ENCODE measurements at places on chromosomes 6 and 20.

GRCh38 chr6:131945971-131946370, 5.2 kb downstream of the CCN2 start:
- DNase-seq, result no peak

GRCh38 chr20:3869839-3870634, 19.1 kb upstream of the PANK2 start:
- DNase-seq, result no peak

DNA sequence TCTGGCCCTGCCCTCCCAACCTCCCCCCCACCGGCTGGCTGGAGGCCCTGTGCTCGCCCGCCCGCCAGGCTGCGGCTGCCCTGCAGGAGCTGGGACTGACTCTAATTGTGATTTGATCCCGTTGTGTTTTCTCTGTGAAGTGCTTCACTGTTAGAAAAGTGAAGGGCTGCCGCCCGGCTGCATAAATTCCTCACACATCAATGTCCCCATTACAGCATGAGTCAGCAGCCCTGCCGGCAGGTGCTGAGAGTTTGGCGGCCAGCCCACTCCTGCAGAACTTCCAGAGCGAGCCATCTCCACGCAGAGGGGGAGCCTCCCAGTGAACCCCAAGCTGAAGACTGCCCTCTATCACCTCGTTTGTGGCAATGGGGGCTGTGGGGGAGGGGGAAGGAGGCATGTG, 137.9 kb downstream of the DLL1 start:
- DNase-seq, result no peak

DNA sequence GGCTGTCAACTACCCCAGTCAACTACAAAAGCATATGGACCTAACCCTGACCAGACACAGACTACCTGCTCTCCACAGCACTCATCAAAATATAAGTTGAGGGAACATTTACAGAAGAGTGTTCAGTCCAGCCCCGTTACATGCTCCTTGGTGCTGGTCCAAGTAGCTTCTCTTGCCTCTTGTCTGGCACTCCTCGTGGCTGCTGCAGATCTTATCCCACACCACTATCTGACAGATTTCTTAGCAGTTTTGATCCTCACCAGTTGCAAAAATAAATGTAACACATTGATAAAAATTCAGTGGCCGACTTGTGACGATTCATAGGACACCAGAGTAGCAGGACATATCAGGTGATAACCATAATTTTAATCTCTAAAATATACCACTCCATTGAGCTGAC, 30.6 kb downstream of the FASTKD5 start:
- DNase-seq, result no peak

DNA sequence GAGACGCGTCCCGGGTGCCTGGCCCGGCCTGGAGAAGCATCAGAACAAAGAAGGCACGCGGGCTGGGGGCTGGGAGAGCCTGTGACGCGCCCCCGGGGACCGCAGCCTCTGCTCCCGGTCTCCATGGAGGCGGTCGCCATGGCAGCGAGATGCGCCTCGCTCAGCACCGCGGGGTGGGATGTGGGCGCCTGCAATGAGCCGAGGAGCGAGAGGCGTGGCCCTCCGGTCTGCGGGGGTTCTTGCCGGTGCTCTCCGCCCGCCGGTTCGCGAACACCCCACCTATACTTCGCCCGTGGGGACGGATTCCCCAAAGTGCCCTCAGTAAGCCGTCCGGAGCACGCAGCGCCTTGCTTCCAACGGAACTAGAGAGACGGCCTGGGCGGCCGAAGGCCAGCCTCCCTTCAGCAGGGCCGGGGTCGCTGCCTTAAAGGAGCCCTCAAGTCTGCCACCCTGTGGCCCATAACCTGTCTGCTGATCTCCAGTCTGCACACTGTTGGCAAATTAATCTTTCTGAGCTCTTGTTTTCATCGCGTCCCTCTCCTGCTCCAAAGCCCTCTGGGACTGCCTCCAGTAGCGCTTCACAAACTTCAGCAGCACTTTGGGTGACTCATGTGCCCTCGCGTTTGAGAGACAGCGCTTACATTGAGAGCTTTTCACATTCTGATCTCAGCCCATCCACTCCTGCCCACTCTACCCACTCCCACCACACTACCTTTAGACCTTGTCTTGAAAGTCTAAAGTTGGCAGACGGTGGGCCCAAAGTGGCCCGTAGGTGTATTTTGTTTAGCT, 983 bp upstream of the ADISSP start:
- peak; percentile 63 for DNase-seq

DNA sequence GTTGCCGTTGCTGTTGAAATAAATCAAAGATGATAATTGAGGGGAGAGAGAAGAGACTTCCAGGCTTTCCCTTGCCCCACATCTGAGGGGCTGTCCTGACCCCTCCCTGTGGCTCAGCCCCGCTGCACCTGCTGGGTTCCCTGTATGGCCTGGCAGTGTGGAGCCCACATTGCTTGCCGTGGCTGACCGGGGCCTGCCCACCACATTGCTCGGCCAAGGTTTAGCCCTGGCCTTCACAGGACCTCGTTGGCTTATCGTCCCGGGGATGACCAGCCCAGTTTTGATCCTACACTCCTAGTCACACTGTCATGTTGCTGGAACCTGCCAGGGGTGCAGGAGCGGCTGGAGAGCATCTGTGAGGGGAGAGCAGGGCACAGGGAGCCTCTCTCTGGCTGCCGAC, 102.4 kb downstream of the CDH4 start:
- DNase-seq, result no peak

- DNase-seq, result no peak
Measured at GRCh38 chr20:12941025-12941424, 67.7 kb upstream of the SPTLC3 start.

GRCh38 chr20:37980383-37980782, 52.9 kb downstream of the TTI1 start:
- DNase-seq, result no peak

DNA sequence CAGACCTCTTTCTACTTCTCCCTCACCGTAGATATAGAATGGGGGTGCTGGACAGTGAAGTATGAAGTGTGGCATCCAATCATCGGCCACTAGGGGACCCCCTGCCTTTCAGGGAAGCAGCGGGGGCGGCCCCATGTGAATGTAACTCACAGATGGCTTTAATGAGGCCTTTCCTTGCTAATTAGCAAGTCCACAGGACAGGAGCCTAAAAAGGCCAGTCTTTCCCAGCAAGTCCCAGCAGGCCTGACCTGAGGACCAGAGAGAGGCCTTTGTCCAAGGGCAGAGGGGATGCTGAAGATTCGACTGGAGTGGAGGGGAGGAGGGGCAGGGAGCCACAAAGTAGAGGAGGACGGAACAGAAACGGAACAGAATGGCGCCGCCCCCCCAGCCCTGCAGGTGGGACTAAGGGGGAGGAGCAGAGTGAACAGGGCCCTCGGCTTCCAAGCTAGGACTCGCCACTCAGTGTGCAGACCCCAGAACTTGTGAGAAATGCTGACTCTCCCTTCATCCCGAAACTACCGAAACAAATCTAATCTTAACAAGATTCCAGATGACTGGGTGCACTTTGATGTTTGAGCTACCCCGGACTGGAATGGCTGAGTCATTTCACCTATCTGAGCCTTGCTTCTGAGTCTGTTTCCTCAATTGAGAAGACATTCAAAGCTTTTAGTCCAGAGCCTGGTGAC, 5.8 kb downstream of the C6orf132 start:
- DNase-seq, result no peak

DNA sequence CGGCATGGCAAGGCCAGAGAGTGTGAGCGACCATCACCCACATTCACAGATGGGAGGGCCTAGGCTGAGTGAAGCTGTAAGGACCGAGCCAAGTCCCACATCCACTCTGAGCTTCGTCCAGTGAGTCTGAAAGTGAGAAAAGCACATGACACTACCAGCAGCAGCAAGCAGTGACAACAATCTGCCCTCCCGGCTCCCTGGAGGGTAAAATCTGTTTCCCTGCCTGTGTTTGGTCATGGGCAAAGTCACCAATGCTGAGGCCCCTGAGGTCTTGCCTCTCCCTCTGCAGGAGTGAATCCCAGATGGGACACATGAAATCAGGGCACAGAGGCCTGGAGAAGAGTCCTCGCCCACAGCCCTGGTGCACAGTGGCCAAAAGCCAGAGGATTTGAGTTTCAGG, 6.4 kb upstream of the CST7 start:
- DNase-seq, result no peak

DNA sequence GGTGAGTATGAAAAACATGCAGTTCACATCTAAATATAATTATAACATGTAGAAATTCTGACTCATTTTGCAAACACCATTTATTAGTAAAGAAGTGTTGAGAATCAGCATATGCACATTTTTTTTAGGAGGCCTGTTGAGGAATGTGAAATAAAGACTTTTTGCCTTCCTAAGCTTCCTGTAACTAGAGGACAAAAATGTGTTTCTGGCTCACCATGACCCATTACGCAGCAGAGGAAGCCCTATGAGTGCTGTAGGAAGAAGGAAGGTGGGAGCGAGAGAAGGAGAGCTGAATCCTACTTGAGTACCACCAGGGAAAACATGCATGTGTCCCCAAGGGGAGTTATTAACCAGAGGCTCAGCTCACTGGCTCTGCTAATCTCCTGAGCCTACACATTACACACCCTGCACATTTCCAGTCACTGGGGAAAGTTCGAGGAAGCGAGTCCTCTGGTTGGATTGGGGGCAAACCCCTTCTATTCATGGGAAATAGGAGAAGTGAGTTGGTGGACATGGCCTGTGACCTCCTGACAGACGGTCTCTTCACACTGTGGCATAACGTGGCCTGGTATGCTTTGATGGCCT, 540.5 kb upstream of the JAG1 start:
- no peak for DNase-seq

- DNase-seq, result no peak
Measured at GRCh38 chr20:50731930-50732690, 730 bp downstream of the PARD6B start.

- no peak for DNase-seq
Measured at GRCh38 chr6:14641423-14642135, 524.0 kb downstream of the CD83 start.

DNA sequence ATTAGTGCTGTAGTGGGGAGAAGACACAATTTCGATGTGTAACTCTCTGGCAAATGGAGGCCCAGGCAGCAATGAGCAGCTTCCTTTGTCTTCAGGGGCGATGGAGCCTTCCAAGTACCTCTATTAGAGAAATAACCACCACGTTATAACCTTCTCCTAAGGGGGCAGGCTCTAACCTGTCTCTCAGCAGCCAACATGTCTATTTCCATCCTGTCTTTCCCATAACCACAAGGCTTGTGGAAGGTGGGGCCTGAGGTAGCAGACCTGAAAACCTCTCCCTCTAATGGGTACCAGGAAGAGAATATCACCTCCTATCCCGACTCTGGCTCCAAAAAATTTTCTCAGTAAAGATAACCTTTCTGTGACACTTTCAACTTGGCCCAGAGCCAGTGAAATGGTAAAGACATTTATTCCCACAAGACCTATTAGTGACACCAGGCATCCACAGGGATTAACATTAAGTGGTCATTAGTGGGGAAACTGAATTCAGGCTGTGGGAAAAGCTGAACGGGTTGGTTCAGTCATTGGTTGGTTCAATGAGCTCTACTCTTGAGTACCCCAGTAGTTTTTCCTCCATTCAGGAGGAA, 4.0 kb downstream of the PEX6 start:
- DNase-seq, result no peak

DNA sequence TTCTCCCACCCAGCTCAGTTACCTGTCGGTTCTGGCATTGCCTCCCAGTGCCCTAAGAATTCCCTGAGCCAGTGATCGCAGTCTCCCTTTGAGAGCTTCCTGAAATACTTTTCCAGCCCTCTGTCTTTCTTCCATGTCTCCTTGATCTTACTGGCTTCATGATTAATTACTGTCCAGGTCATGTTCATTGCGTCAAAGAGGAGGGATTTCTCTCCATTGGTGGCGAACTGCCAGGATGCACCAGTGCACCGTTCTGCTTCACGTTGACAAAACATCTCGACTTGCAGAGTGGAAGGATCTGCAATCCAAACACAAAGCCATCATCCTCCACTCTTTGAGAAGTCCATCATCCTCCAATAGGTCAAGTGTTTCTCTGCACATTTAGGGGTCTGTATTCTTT, 8.6 kb downstream of the RAET1E start:
- DNase-seq, result no peak

GRCh38 chr6:66808771-66809170, 1101.7 kb upstream of the EYS start:
- no peak for DNase-seq

GRCh38 chr20:64142590-64142989, 21.7 kb upstream of the MYT1 start:
- no peak for DNase-seq

DNA sequence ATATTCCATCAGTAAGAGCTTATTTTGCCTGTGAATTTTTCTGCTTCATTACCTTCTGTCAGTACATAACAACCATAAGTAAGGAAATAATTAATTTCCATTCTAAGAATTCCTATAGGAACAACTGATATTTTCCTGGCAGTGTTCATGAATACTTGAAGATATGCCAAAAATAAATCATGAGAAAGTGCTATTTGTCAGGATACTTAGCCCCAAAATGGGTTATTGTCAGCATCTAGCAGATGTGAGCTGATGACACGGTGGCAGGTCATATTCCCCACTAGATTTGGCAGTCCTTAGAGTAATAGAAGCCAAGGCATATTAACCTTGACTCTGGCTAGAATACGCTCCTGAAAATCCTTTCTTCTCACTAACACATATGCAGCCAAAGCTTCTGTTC, 43.2 kb upstream of the CRISP1 start:
- DNase-seq, result no peak

DNA sequence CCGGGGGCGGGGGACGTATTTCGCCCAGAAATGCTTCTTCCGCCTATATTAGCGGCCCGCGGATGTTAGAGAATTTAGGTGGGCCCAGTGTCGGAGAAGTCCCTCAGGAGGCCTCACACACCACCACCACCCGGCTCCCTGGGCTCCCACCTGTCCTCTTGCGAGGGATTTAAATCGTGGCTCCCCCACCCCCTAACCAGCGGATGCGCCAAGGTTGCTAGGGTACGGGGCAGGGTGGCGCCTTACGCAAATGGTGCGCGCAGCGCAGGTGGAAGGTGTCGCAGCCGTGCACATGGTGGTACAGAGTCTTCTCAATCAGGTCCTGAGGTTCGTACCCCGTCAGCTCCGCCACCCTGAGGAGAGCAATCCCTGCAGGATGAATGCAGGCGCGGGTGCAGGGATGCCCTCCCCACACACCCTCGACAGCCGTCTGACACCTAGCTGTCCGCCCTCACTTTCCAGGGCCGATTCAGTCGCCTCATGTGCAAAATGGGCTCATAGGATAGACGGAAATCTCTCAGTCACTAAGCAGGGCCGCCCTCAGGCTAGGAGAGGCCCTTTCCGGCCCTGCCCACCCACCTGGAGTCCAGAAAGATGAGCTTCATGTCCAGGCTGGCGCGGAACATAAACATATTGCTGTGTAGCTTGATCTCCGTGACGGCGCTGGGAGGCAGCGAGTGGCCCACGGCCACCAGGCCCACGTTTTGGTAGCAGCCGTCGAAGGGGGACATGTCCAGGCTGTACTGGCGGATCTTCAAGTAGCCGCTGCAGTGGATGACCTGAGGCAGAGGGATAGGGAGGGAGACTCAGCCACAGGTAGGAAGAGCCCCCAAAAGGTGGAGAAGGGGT, 16.6 kb downstream of the SIM1 start:
- DNase-seq, result no peak

- no peak for DNase-seq
Measured at GRCh38 chr6:88008831-88009231, 38.8 kb upstream of the SPACA1 start.

DNA sequence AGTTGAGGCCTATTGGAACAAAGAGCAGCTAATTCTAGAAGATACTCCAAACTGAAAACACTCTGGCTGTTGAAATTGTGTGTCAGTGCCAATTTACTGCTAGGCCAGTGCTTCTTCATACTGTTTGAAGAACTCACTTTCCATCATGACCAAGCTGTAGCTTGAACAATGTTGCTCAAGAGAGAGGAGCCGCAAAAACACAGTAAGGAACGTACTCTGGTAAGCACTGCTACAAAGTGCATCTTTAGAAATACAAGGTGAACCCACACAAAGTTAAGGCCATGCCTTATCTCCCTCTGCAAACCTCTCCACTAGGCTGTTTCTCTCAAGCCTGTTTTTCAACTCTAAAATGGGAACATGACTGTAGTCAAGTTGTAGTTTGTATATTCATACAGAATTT, 74.5 kb upstream of the TULP1 start:
- no peak for DNase-seq

Measured in activated T-helper 1 cell treated with anti-CD3 and anti-CD28 coated beads, Interleukin-2, amount 50 U/mL, for 16 hours (primary cell).